ENCODE measurements at places on chromosomes 2 and 18.

DNA sequence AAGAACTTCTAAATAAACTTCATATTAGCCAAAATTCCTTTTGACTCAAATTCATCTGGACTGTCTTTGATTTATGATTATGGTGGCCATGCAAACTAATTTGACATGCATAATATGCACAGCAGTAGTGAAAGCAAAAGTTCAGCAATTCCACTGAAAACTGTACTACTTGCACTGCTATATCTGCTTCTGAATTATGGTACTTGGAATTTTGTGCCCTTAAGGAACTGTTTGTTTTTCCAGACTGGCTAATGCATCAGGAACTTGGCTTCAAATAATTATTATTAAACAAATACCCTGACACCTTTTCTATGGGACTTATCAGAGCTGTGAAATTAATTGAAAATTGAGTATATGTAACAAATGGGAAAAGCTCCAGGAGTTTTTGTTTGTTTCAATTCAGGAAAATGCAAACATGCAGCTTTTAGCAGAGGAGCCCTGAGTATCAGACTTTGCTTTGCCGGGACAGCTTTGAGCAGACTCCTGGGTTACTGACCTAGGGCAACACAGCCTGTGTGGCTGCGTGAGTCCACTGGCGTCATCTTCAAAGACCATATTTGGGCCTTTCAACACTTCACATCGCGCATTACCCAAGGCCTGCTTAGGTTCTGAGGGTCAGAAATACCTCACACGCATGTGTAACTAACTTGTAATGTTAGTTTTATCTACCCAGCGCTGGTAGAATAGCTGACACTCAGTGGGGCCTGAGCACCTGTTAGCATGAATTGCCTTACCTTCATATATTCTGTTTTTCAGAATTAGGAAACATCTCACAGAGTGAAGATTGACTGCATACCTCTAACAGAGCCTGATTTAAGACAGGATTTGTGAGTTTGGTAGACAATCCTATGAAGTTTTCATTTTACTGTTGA lies 35.4 kb downstream of the CFAP221 start:
- DNase-seq = no peak

- no peak for DNase-seq
Measured at GRCh38 chr2:207117668-207118067, 48.1 kb downstream of the KLF7 start.

GRCh38 chr18:58398648-58399398 lies 230.1 kb downstream of the ALPK2 start:
- DNase-seq = no peak

- no peak for DNase-seq
Measured at GRCh38 chr2:208036357-208036756, 11.0 kb upstream of the PLEKHM3 start.

DNA sequence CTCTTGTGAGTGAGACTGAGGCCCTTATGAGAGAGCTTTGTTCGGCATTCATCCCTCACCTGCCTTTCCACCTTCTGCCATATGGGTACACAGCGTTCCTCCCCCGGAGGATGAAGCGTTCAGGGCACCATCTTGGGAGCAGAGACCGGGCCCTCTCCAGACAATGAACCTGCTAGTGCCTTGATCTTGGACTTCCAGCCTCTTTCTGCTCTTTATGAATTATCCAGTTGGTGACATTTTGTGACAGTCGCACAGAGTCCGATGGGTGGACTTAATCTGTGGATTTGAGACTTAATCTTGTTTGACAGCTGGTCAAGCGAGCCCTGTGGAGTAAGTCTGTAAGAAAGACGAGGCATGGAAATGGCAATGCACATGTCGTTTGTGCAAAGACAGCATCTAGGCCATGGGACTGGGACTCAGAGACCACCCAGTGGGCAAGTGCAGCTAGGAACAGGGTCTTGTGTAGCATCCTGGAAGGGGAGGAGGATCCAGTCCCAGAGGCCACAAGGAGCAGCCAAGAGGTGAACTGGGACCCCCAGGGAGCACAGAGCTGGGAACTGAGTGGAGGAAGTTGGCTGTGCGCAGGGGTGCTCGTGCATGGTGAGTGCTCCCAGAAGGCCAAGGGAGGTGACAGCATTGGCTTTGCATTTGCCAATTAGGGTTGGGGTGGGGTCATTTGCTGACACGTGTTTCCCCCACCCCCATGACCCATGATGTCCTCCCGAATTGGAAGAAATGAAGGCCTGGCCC lies 69.5 kb upstream of the HDAC4 start:
- no peak for DNase-seq

- no peak for DNase-seq
Measured at GRCh38 chr2:32926708-32927084, 20.1 kb upstream of the LTBP1 start.

DNA sequence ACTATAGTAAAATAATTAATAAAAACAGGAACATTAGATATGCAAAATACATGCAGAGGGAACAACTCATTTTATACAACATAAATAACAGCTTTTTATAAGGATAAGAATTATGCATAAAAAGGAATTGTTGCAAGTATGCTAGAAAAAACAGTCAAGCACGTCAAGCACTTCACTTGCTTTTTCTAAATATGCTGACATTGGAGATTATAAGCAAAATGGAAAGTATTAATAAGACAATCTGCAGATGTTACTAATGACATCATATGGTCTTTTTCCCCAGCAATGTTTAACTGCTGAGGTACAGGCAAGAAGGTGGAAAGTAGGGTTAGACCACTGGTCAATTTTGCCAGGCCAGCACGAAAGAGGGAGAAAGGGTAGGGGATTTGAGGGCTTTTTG lies 111.7 kb downstream of the HIBCH start:
- DNase-seq = no peak

DNA sequence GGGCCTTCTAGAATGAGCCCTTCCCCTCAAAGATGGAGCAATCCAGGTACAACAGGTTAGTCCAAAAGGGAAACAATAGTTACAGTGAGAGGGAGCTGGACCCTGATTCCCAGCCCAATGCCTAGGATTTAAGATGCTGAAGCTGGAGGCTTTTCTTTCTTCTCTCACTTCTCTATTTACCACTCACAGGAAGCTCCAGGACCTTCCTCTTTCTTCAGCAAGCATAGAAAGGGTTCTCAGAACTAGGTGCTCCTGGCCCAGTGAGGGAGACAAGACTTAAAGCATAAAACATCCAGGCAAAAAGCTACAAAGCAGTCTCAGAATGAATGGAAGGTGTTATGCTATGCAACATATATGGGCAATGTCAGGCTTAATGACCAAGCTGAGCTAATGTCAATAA lies 279.0 kb downstream of the SRBD1 start:
- DNase-seq = no peak

GRCh38 chr2:43303889-43304288 lies 77.5 kb upstream of the ZFP36L2 start:
- no peak for DNase-seq

DNA sequence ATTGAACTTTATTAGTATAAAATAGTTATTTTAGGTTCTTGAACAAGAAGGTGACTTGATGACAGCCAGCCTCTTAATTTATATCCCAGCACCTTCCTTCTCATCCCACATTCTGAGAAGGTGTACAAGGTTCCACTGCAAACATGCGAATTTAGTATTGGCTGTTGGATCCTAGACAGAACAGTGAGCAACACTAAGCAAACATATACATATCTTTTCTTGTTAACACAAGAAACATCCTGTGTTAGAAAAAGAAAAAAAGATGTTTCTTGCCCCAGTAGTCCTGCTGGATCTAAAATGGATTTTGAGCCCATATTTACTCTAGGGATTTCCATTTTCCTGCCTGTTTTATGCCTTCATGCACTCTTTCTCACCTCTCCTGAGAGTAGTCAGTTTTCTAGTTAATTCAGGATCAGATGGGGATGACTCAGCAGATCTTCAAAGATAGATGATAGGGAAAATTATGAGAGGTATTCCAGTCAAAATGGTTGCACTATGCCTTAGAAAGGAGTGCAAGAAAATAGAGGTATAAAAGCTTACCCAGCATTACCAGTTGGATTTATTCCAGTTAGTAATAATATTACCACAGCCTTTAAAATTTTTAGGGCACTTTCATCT lies 336.5 kb downstream of the MEIS1 start:
- DNase-seq = peak; percentile 24

DNA sequence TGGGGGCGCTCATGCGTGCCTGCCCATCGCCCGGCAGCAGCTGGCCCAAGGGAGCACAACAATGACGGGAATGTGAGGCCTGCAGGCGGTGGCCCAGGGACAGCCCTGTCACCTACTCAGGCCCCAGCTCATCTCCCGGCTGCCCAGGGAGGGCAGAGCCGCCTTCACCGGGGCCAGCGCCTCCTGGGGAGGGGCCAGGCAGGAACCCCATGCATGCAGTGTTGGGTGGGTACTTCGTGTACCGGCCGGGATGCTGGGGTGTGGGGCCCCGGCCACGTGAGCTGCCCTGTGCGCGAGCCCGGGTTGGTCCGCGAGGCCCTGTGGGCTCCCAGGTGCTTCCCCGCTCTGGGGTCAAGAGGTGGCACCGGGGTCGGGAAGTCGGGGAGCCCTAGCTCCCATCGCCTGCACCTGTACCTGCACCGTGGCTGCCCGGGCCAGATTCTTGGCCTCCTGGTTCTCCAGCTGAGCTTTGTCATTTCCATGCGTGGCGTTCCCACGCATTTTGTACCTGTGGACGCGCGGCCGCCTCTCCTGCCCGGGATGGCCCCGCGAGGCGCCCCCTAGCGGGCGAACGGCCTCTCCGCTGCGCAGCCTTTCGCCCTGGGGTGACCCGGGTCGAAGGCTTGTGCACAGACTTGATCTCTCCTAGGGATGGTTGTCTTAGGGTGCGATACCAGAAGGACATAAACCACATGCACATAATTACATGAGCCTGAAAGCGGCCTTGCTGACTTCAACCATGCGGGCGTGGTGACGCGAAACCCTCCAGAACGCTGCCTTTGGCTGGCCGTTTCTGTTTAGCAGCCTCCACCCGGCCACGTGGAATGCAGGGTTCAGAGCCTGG lies 950 bp downstream of the KLHL30 start:
- DNase-seq = no peak

- no peak for DNase-seq
Measured at GRCh38 chr2:32904751-32905150, 42.0 kb upstream of the LTBP1 start.

GRCh38 chr2:25312958-25313710 lies 28.6 kb downstream of the DNMT3A start:
- DNase-seq = no peak

GRCh38 chr2:147879846-147880245 lies 35.0 kb downstream of the ACVR2A start:
- DNase-seq = no peak

DNA sequence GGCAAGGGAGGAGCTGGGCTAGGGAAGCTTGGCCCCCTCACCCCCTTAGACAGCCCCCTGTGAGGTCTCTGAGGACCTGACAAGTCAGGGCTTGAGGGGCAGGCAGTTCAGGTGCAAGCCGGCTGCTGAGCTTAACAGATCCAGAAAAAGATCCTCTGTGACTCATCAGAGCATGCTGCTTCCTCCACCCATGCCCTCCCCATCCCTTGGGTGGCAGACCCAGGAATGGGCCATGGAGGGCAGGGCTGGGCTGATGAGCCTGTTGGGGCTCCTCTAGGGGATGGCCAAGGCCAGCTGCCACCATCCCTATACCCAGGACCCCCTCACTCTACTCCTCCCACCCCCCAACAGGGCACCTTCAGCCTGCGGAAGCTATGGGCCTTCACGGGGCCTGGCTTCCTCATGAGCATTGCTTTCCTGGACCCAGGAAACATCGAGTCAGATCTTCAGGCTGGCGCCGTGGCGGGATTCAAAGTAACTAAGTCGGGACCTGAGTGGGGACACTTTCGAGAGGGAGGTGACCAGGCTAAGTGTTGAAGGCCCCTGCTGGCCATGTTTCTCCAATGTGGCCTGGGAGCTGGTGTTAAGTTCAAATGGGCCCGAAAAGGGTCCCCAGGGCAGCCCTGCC lies 1.9 kb downstream of the SLC11A1 start:
- DNase-seq = peak; percentile 66

- no peak for DNase-seq
Measured at GRCh38 chr2:74849228-74849892, 15.4 kb downstream of the HK2 start.

DNA sequence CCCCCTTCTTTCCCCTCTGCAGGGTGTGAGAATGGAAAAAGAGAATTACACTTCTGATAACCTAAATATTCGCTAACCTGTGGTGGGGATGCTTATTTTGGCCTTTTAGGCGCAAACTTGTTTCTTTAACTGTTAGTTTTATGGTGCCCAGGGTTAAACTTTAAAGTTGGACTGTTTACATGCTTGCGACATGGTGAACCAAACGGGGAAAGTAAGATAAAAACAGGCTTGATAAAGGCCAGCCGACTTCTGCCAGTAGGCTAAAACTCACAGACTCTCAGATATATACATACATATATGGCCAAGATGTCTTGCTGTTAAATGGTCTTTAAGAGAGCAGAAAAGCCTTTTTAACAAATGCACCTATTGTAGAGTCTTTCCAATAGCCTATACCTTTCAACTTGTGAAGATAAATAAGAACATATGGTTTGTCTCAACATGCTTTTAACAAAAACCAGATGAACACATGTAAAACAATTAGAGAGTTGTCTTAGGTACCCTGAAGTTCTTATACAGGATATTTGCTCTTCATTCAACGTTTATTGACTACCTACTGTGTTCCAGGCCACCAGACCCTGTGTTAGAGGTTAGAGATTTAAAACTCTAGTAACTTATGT lies 29.0 kb downstream of the PRKCE start:
- DNase-seq = no peak

GRCh38 chr2:135227386-135227785 lies 175.3 kb downstream of the RAB3GAP1 start:
- no peak for DNase-seq

DNA sequence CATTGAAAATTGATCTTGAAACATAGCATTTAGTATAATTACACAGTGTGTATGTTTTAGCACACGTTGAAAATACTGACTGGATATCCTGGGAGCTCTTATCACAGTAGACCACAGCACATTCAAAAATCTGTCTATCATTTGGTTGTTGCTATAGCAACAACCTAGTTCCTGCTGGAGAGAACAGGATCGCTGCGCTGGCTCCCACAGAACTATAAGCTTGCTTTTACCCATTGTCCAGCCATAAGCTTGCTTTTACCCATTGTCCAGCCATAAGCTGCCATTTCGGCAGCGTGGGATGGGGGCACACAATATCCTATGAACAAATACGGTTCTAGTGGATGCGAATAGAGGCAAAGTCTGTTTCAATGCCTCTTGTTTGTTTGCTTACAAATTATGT lies 70.4 kb upstream of the ST6GAL2 start:
- no peak for DNase-seq

GRCh38 chr18:6644836-6645627 lies 84.5 kb upstream of the ARHGAP28 start:
- DNase-seq = no peak

DNA sequence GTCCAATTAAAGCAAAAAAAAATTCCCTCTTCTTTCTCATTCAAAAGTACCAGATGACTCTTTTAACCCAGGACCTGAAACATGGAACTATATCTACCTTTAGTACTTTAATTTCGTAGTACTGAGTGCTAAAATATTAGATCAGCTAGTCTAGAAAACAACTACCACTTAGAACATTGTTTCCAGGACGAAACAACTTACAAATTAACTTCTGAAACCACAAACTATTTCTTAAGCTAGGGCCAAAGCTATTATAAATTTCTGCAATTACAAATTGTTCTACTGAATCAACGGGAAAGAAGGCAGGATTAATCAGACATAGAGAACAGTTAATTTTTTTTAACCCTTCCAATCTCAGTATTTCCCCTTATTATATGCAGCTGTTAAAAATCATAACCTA lies 39.9 kb downstream of the DARS1 start:
- no peak for DNase-seq

Measured in A172 (cell line).